ENCODE measurements at places on chromosomes 5 and 9.

DNA sequence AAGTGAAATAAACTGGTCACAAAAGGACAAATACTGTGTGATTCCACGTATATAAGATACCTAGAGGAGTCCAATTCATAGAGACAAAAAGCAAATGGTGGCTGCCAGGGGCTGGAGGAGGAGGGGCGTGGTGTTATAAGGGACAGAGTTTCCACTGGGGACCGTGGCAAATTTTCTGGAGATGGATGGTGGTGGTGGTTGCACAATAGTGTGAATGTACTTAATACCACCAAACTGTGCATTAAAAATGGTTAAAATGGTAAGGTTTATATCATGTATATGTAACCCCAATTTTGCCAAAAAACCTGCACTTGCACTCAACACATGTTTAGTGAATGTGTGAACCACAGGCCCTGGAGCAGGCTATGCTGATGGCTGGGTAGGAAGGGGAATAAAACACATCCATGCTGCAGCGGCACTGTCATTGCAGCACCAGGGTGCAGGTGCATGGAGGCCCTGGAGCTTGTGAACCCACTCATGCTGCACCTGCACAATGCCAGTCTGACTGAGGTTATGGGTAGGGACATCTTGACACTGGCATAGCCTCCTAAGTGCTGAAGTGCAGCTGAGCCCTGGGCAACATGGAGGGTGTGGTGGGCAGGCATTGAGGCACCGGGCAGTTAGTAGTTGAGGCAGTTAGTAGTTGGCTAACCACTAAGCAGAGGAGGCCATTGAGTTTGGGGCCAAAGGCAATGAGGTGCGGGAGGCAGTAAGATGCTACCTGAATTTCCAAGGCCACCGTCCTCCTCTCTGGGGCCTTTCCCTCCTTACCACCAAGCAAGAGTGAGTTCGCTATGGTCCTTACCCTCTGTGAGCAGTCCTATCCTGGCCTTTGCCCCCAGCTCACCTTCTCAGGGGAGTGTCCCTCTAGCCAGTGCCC is 3.5 kb upstream of the PHF2 start:
- DNase-seq, result no peak

DNA sequence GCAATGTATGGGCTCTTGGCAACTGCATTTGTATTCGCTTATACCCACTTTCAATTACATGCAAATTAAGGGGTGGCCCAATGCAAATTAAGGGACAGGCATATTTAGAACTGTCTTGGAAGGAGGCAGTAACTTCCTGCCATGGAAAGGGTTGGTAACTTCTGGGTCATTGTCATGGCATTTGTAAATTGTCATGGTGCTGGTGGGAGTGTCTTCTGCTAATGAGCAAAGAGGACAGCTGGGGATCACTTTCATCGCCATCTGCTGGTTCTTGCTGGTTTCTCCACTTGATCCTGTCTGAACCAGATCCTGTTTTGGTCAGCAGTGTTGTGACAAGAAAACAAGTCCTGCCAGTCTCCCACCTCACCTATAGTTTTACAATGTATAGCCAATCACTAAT is 23.3 kb upstream of the UGT3A2 start:
- DNase-seq, result no peak

GRCh38 chr9:127557998-127558546 is 54.0 kb upstream of the STXBP1 start:
- no peak for DNase-seq

GRCh38 chr5:76703707-76704106 is 12.2 kb upstream of the F2R start:
- no peak for DNase-seq

- DNase-seq, result no peak
Measured at GRCh38 chr5:517535-518100, 6.6 kb downstream of the SLC9A3 start.

- no peak for DNase-seq
Measured at GRCh38 chr9:81227507-81228245, 461.7 kb downstream of the TLE1 start.

GRCh38 chr9:127844821-127845359 is 9.6 kb downstream of the ENG start:
- DNase-seq, result no peak

- DNase-seq, result no peak
Measured at GRCh38 chr9:138098116-138098907, 220.7 kb downstream of the CACNA1B start.

- no peak for DNase-seq
Measured at GRCh38 chr5:1975898-1976765, 93.4 kb upstream of the IRX4 start.

DNA sequence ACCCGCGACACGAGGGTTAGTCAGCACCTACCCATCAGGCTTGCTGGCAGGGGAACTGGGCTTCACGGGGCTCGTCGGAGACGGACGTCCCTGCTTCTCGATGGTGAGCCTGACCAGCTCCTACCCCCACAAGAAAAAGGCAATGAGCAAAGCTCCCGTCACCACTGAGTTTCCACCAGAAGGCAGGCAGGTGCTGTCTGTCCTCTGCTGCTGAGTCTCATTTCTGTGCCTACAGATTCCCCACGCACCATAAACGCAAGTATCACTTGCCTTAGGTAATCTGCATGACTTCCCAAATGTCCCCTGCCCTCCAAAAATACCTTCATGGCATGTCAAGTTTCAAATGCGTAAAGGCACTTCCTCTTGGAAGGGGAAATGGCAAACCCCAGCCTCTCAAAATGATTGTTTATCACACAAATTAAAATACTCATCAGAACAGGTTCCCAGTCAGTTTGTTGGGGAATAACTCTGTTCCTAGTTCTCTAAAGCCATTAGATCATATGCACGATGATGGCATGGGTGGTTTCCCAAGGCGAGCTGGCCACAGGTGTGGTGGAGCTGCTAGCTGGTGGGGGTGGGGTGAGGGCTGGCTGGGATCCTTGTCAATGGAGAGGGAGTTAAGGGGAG is 85.0 kb downstream of the PRRT1B start:
- DNase-seq, result no peak

DNA sequence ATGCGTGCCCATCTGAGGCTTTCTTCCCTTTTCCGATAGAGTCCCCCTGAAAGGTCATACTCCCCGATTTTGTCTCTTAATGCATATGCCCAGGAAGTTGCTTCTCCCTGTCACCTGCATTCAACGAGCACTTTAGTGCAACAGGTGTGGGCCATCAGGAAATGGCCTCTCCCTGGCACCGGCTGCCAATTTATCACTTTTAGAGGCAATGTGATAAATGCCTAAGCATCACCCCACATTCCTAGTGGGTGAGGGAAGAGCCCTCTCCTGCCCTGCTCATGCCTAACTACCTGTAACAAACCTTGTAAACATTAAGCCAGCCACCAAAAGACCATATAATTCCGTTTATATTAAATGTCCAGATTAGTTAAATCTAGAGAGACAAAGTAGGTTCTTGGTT is 1.1 kb upstream of the SNAPC3 start:
- DNase-seq, result no peak

DNA sequence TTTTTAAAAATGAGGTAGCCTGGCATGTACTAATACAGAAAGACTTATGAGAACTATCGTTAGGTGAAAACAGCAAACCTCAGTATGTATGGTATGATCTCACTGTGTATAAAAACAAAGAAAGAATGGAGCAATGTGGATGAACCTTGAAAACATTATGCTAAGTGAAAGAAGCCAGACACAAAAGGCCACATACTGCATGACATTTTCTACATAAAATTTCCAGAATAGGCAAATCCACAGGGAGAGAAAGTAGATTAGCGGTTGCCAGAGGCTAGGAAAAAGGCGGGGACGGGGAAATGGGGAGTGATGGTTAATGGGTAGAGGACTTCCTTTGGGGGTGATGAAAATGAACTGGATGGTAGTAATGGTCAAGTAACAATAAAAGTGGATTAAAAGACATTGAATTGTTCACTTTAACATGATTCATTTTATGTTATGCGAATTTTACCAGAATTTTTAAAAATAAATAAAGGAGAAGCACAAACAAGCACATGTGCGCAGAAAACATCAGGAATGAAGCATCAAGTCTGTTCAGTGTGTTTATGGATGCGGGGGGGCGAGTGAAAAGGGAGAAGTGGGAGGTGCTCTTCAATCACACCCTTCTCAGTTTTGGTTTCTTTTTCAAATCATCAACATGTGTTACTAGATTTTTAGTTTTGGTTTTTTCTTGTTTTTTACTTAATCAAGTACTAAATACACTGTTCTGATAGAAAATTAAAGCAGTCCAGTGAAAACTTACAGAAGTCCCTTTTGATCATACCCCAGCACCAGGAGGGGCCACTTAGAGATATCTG is 16.3 kb downstream of the ROR2 start:
- no peak for DNase-seq

- no peak for DNase-seq
Measured at GRCh38 chr5:127536687-127537086, 19.2 kb downstream of the PRRC1 start.

- no peak for DNase-seq
Measured at GRCh38 chr5:41695920-41696582, 174.2 kb downstream of the OXCT1 start.

DNA sequence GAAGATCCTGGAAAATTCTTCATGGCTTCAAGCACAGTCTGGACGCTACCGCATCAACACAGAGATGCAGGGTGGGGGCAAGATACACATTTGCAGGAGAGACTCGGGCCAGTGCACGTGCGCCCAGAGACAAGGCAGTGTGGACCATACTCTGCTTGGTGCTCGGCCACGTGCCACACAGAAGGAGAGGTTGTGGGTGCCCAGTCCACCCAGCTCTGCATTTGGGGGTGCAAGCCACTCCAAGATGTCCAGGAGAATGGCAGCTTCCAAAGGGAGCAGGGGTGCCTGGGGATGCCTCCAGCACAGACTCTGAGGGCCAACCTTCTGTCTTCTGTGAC is 4.3 kb downstream of the NKD2 start:
- no peak for DNase-seq

- DNase-seq, result no peak
Measured at GRCh38 chr5:159992566-159992965, 16.4 kb upstream of the TTC1 start.

DNA sequence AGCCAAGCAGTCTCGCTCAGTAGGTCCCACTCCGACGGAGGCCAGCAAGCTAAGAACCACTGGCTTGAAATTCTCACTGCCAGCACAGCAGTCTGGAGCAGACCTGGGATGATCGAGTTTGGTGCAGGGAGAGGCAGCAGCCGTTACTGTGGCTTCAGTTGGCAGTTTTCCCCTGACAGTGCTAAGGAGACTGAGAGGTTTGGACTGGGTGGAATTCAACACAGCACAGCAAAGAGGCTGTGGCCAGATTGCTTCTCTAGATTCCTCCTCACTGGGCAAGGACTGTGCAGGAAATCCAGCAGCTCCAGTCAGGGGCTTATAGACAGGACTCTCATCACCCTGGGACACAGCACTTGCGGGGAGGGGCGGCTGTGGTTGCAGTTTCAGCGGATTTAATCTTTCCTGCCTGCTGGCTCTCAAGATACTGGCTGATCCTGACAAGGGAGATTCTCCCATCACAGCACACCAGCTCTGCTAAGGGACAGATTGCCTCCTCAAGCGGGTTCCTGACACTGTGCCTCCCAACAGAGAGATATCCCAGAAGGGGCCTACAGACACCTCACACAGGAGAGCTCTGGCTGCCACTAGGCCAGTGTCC is 122.1 kb downstream of the YIPF5 start:
- DNase-seq, result no peak

DNA sequence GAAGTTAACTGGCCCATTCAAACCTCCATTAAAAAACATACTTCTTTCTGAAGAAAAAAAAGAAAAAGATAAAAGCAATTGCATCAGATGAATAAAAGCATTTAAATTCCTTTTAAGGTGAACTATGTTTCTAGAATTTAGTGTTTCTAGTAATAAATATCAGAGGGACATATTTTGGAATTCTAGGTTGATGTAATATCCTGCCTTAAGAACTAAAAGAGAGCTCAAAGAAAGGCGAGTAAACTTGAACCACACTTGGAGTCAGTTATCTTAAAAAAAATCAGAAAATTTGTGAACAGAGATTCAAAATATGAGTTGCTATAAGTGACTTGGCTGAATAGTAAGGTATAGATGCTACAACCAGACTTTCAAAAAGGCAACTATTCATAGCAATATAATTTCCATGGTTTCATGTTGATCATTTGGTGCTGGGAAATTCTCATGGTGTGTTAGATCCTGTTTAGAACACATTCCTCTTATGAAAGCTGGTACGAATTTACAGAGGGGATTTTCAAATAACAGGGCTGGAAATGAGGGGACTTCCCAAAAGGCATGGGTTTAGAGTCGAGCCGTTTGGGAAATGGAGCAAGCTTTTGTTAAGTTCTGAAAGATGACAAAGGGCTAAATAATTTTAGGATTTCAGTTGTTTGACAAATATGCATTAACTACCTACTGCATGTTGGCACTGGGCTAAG is 37.6 kb upstream of the RAI14 start:
- DNase-seq, result no peak

DNA sequence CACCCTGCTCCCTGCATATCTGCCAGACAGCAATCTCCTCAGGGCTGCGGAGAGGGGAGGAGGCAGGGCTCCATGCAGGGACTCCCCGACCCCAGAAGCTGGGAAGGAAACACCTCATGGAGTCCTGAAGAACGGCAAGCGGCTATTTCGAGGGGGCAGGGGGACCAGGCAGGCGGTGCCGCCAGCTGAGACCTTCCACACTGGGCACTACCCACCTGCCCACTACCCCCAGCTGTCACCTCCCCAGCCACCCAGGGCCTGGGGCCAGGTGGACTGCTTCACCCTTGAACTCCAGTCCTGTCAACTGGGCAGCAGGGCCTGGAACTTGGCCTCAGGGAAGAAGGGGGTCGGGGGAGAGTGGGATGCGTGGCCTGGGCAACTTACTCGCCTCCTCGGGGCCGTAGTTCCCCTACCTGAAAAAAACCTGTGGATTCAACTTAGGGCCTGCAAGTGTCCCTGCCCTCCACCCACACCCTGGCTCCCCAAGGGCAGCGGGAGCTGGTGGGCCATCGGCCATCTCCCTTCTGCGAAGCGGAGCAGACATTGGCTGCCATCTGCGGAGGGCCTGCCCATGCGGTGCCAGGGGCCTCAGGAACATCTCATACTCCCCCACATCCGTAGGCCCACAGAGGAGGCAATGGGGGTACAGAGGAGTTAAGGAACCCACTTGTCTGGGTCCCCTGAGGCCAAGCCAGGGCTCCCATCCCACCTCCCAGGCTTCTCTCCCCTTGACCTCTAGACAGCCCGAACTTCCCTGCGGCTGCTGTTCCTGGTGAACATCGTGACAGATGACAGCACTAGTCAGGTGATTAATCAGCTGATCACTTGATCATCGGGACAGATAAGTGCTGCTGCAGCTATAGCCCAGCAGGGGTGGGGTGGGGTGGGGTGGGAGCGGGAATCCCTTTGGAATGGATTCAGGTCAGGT is 18.5 kb upstream of the RALGDS start:
- DNase-seq, result no peak

DNA sequence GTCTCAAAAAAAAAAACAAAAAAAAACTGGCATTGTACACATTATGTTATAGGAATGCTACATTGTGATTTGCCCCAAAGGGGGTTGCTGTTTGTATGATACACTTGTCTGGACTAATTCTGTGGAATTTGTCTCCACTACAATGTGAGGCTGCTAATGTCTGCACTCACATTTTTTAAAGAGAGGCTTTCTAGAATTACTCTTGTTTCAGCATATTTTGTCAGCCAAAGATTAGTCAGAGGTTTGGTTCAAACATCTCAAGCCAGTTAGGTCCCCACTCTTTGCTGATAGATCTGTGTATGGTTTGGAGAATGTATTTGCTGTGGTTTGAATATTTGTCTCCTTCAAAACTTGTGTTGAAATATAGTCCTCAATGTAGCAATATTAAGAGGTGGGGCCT is 59.3 kb upstream of the ZNF169 start:
- no peak for DNase-seq
